ENCODE measurements at places on chromosomes 4 and X. TPM values are rescaled to one million over a fixed set of nuclear protein-coding genes. Genes with fewer than 3 reads are reported as not detected.

The IL2 gene
- not detected for total RNA-seq

The PABPC5 gene
- total RNA-seq: 5.6 TPM

DNA sequence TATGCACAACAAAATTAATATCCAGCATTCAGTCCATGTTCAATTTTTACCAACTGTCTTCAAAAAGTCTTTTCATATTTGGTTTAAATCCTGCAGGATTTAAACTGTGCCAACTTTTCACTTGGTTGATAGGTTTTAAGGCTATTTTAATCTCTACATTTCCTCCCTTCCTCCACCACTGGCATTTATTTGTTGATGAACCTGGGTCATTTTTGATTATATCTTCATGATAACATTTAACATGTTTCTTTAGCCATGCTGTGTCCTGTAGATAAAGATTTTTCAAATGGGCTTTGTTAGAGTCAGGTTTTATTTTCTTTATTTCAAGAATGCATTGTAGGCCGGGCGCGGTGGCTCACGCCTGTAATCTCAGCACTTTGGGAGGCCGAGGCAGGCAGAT is 216.4 kb downstream of the ARHGAP10 start:
- H3K27ac ChIP-seq: no peak overlapping the region
- DNase-seq: no peak
- no peak overlapping the region for H3K4me3 ChIP-seq

DNA sequence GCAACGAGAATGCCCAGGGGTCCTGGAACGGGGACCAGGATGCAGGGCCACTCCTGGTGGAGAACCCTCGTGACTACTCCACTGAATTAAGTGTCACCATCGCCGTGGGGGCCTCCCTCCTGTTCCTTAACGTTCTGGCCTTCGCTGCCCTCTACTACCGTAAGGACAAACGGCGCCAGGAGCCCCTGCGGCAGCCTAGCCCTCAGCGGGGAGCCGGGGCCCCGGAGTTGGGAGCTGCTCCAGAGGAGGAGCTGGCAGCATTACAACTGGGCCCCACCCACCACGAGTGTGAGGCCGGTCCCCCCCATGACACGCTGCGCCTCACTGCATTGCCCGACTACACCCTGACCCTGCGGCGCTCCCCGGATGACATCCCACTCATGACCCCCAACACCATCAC is 24.9 kb downstream of the NLGN3 start:
- DNase-seq: no peak
- no peaks in the 10 kb centered on the region for H3K4me1 ChIP-seq
- no peaks in the 10 kb centered on the region for H3K36me3 ChIP-seq
- H3K4me3 ChIP-seq: no peak overlapping the region
- H3K27ac ChIP-seq: no peak overlapping the region

DNA sequence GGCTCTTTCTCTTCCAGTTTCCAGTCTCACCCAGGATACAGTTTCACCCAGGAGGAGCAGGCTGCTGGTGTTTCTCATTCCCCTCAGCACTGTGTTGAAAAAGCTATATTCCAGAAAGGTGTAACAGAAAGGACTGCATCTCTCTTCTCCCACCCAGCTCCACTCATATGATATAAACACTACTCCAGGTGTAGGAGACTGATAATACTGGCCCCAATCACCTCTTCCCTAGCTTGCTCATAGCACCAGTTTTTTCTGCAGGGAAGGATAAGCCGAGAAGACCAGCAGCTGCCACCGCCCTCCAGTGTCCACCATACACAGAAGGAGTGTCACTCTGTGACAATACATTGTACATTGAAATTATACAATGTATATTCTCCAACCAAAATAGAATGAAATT is 105.5 kb upstream of the STK26 start:
- no peak overlapping the region for H3K27ac ChIP-seq
- H3K36me3 ChIP-seq: peaks cover 1% of the 10 kb centered on the region
- no peaks in the 10 kb centered on the region for H3K4me1 ChIP-seq
- H3K4me3 ChIP-seq: no peak overlapping the region
- H3K27me3 ChIP-seq: peaks cover 7% of the 10 kb centered on the region

DNA sequence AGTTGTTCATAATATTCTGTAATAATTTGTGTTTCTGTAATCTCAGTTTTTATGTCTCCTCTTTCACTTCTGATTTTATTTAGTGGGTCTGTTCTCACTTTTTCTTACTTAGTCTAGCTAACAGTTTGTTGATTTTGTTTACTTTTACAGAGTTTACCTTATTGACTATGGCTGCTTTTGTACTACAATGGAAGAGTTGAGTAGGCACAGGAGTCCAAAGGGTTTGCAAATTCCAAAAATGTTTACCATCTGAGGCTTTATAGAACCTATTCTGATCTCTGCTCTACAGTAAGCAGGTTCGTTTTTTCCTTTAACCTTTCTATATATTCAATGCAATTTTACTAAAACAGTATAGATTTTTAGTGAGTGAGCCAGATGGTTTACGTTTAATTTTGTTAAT is 55.1 kb downstream of the UGT2B17 start:
- no peak overlapping the region for H3K27ac ChIP-seq
- no peak for DNase-seq
- H3K36me3 ChIP-seq: no peaks in the 10 kb centered on the region

- peaks cover 36% of the 10 kb centered on the region for H3K4me1 ChIP-seq
- no peak overlapping the region for H3K4me3 ChIP-seq
- H3K27me3 ChIP-seq: no peaks in the 10 kb centered on the region
- H3K36me3 ChIP-seq: peaks cover 39% of the 10 kb centered on the region
These were observed 21.3 kb downstream of the DCTD start for GRCh38 chr4:182895791-182896292.

Measured in chondrocyte (in vitro differentiated cells).